ENCODE measurements at places on chromosomes 6 and 20. TPM values are rescaled to one million over a fixed set of nuclear protein-coding genes. Genes with fewer than 3 reads are reported as not detected.
A peak's percentile ranks its signal among the peaks of the same experiment; 100 is the strongest.

- DNase-seq, result no peak
Measured at GRCh38 chr6:124330197-124330596, 526.5 kb downstream of the NKAIN2 start.

- DNase-seq, result no peak
Measured at GRCh38 chr6:92706976-92707375, 712.4 kb downstream of the EPHA7 start.

GRCh38 chr6:108331982-108332381, 37.1 kb downstream of the AFG1L start:
- no peak for DNase-seq

Gene WASF1
- 12.1 TPM for total RNA-seq

- no peak for DNase-seq
Measured at GRCh38 chr6:26311012-26311384, 54.0 kb upstream of the BTN3A2 start.

- DNase-seq, result peak; percentile 86
Measured at GRCh38 chr20:22630701-22631100, 46.3 kb upstream of the FOXA2 start.

Gene PRSS35
- 0.65 TPM for total RNA-seq

- DNase-seq, result peak; percentile 98
Measured at GRCh38 chr6:149545754-149546471, at the start of gene PPIL4. Gene PPIL4 (minus strand): TSS chr6:149546043. CDS start chr6:149546005, 38 bp downstream.

GRCh38 chr6:148898376-148899014, 151.7 kb downstream of the UST start:
- no peak for DNase-seq

Gene CHRNA4
- not detected for total RNA-seq

GRCh38 chr6:149004664-149005063, 257.8 kb downstream of the UST start:
- DNase-seq, result peak; percentile 45

Gene FGD2
- total RNA-seq, result 22.4 TPM

DNA sequence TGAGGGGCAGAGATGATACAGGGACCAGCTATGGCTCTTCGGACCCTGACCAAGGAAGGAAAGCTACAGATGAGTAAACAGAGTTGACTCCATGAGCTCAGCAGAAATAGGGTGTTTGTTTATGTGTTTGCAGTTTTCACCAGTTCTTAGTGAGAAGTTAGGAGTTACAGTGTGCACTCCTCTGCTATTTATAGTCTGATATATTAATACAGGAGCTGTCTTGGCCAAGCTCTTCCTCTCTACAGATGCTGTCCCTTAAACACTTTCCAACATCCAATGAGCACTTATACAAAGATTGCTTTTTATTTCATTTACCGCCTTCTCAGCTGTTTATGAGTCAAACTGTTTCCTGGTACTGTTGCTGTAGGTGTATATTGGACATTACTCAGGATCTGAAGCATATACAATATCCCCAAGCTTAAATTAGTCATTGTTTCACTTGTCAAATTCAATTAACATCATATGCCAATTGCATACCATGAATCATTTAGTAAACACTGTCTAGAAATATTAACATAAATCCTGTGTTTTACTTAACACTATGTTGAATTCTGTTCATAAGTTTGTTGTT, 618.0 kb downstream of the PRKN start:
- DNase-seq, result no peak

Gene BYSL
- 5.8 TPM for total RNA-seq

- no peak for DNase-seq
Measured at GRCh38 chr6:170257376-170257775, 33.5 kb downstream of the DLL1 start.

Gene ANKRD66
- not detected for total RNA-seq

- DNase-seq, result no peak
Measured at GRCh38 chr6:166955865-166956443, 396 bp downstream of the RNASET2 start.

DNA sequence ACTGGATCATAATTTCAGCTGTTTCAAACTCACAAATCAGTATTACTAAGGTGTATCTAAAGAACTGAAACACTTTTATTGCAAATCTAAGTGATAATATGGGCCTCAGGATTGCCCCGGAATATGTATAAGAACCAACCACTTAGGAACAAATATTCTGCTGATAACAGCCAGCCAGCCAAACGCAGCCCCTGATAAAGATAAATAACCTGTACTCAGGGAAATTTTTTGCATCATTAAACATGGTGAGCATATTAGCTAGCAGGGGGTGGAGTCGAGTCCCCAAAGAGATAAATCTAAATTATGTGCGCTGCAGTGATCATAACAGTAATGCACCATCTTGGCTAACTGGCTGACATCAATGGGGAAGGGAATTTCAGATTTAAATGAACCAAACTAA, 410.2 kb upstream of the MAP3K7 start:
- DNase-seq, result no peak

DNA sequence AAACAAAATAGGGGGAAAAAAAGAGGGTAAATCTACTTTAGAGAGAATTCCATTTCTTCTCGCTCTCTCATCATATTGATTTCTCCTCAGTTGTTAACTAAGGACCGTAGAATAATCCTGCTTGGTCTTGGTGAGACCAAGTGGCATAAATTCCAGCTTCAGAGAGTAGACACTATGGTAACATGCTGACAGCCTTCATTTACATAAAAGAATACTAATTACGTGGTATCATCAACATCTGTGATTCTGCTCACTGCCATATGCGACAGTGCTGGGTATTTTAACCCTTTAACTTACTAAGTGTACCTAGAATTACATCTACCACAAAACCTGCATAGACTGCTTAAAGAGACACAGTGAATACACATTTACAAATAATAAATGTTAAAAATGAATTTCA, 27.1 kb downstream of the TOMM6 start:
- no peak for DNase-seq

DNA sequence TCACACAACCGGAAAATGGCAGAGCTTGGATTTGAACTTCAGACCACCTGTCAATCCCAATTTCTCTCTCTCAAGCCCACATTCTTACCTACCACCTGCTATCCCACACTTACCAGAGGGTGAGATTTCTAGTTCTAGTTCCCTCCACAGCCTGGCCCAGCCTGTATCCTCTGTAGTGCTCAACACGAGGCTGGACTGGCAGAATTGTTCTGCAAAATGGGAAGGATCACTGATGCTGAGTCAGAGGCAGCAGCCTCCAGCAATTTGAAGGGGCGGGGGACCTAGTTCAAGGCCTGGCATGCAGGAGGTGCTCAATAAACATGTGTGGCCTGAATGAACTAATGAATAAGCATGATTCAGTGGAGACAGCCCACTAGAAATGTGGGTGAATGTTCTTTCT, 53.6 kb upstream of the TTPAL start:
- DNase-seq, result no peak

DNA sequence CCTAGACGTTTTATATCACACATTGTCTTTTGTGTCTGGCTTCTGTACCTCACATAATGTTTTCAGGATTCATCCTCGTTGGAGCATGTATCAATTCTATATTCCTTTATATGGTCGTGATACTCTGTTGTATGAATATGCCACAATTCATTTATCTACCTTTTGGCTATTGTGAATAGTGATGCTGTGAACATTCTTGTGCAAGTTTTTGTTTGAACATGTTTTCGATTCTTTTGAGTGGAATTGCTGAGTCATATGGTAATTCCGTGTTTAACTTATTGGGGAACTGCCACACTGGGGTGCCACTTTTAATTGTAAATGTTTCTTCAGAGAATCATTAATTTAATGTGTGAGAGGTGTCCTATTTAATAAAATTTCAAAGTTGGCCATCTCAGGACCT, 101.2 kb downstream of the SLC35B3 start:
- no peak for DNase-seq

- no peak for DNase-seq
Measured at GRCh38 chr6:138945354-138945753, 42.7 kb downstream of the REPS1 start.

Gene PTCRA
- not detected for total RNA-seq

GRCh38 chr6:166565084-166565967, 21.2 kb downstream of the RAMACL start:
- DNase-seq, result no peak

- no peak for DNase-seq
Measured at GRCh38 chr6:131949620-131949908, 1.6 kb downstream of the CCN2 start.

DNA sequence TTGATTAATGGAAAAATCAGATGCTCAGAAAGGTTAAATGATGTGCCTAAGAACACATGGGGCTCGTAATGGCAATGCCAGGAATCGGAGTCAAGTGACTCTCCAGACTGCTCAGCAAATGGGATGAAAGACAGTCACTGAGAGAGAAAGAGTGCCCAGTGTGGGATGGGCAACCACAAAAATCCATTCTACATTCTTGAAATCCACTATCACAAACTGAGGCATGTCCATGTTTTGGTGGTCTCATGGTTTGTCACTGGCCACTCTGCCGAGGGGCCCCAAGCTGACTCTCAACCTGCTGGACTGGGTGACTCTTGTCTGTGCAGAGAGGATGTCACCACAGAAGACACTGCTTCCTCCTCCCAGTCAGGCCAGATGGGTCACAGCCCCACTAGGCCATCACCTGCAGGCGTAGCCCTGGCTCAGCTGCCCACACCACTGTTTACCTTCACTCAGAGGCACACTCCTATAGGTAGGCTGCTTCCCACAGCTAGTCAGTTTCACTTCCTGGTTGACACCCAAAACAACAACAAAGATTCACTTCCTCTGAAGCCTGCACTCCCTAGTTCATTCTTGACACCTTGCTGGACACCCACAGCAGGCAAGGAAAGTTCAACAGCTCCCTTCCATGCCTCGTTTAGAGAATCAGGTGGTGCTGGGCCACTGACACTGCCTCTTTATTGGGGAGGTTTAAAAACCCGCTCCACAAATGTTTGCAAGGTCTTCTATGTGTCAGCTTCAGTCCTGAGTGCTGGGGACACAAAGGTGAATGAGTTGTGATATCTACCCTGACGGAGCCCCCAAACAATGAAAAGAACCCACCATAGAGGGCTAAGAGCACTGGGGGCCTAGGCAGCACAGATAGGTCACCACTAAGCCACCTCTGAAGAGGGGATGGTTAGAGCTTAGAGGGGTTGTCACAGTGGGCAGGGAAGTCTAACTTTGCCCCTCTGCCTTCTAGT, 21.7 kb downstream of the MAP1LC3A start:
- peak; percentile 74 for DNase-seq

DNA sequence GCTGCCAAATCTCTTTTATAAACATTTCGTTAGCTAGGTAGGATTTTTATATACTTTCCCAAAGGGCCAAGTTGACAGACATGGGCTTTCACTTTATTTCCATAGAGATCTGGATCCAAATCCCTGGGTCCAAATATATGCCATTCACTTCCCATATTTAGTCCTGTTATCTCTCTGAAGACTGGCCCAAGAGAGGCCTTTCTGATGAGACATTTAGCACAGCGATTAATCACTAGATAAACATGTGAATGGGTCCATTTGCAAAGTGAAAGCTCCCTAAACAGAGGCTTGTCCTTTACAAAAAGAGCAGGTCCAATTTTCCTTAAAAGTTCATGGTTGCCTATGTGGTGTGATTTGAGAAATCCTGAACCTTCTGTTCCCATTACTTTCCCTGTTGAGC, 132.6 kb downstream of the TRMT11 start:
- DNase-seq, result no peak

Gene BTNL2
- total RNA-seq, result not detected

DNA sequence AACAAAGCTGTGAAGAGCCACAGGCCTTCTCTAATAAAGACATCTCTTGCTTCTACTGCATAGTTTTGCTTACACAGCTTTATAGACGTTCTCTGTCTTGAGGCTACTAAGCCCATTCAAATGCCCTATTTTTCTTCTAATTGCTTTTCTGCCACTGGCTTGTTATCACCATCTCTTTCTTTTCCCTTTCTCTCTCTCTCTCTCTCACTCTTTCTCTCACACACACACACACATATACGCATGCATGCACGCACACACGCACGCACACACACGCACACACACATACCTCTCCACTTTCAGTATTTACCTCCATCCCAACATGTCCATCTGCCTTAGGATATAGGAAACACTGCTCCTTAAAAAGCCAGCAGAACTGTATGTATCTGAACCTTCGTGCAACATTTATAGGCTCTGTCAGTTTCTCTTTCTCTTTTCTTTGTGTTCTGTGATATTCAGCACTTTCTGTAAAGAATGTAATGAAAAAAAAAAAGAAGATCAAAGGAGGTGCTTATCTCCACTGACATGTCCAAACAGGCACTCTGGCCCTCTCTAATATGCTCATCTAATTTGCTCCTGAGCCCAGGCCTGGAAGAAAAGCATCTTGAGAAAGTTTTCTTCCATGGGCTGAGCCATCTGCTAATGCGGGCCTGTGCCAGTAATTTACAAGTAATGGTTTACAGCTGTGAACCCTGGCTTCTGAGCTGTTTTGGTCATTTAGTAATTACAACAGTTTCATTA, 1046.7 kb upstream of the MAP3K7 start:
- no peak for DNase-seq

DNA sequence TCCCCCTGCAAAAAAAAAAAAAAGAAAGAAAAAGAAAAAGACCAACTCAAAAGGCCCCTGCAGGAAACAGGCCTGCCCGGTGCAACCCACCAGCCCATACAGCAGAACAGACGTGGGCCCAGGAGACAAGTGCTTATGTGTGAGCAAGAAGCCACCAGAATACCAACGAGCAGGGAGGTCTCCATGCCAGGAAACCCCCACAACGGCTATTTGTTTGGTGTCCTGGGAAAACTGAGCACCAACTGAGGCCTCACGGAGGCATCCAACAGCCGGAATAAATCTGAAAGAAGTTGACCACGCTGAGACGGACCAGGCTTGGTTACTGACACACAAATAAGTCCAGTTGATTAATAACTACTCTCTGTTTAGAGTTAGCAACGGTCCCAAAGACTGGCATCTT, 29.7 kb downstream of the PTPRT start:
- no peak for DNase-seq

- no peak for DNase-seq
Measured at GRCh38 chr20:32819992-32820697, 391 bp downstream of the MAPRE1 start.

DNA sequence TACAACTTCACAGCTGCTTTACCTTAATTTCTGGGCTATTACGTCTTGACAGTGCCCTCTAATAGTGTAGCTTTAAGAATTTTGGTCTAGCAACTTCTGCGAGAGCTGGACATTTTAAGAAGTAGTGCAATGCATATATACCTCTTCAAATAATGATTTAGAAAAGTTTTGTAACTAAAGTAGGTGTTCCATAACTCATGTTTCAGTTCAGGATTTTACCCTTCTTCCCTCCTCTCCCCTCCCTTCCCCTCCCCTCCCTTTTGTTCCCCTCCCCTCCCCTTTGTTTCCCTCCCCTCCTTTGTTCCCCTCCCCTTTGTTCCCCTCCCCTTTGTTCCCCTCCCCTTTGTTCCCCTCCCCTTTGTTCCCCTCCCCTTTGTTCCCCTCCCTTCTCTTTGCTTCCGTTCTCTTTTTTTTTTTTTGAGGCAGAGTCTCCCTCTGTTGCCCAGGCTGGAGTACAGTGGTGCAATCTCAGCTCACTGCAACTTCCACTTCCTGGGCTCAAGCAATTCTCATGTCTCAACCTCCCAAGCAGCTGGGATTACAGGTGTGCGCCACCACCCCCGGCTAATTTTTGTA, 28.8 kb upstream of the TRAM2 start:
- no peak for DNase-seq

- DNase-seq, result no peak
Measured at GRCh38 chr20:35700625-35701148, 1.5 kb downstream of the ROMO1 start.

Gene C20orf144
- not detected for total RNA-seq
